ENCODE measurements at places on chromosomes 5 and 9.

DNA sequence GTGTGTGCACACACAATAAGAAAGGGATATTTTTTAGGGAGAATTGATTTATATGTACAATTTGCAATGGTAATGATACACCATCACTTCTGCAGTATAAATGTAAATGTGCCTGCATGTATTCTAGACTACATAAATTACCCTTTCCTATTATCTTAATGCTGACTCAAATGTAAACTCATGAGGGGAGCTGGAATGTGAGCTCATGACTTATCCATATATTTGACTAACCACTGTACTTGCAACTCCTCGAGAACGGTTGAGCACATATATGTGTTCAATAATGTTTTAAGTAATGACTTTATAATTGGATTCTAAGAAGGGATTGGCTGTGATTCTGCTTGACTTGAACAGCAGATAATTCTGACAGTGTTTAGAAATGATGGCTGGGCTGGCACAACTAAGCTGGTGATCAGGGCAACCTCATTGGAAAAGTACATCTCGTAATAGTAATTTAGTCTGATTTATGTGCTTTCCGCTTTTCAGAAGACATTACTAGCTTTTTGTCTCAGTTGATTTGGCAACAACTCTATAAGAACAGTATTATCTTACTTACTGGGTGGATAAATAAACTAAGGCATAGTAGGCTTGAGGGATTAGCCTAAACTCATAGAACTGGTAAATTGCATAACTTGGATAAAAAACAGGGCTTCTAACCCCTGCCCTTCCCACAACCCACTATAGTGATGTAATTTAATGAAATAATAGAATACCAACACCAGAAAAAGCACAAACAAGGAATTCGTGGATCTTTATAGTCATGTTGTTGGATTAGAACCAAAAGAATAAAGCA lies 130.2 kb upstream of the SPEF2 start:
- no peak for DNase-seq

- DNase-seq: no peak
These were observed 114.8 kb downstream of the FGF18 start for GRCh38 chr5:171534043-171534895.

GRCh38 chr9:128043467-128043868 lies 23.7 kb downstream of the NAIF1 start:
- DNase-seq: no peak

DNA sequence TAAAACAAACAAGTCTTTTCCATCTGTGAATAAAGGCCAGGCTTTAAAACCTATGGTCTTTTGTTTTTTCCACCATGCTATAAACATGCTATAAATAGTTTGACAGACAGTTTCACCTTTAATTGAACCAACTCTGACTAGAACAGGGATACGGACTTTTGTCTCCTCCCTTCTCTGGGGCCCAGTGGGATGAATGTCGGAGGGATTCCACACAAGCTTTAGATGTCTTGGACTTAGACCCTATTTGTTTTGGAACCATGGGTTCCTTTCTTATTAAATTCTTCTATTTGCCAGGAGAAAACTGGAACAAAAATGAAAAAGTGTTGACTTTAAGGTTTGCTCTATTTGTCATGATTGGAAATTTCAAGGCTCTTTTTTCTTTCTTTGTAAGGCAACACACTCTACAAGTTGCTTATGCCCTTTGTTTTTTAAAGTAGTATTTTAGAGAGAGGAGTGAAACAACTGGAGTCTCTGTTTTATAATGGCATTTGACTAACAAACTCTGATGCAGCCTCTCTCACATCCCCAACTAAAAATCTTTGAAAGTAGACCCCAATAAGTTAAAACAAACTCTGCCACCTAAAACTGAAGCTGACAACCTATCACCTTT lies 145.3 kb downstream of the MLLT3 start:
- no peak for DNase-seq

DNA sequence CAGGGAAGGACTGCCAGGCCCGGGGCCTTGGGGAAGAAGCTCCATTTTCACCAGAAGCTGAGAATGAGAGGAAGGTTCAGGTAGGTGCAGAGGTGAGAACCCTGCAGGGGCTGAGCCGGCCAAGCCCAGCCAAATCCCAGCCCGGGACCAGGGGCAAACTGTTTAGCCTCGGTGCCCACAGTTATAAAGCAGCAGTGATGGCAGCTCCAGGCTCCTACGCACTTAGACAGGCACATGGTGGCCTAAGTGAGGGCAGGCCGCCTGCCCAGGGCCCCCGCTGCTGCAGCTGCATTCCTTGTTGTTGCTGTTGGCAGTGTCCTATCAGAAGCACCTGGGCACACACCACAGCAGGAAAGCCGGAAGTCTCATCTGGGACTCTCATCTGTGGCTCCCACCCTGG lies 159.9 kb upstream of the FOXD4L5 start:
- no peak for DNase-seq

DNA sequence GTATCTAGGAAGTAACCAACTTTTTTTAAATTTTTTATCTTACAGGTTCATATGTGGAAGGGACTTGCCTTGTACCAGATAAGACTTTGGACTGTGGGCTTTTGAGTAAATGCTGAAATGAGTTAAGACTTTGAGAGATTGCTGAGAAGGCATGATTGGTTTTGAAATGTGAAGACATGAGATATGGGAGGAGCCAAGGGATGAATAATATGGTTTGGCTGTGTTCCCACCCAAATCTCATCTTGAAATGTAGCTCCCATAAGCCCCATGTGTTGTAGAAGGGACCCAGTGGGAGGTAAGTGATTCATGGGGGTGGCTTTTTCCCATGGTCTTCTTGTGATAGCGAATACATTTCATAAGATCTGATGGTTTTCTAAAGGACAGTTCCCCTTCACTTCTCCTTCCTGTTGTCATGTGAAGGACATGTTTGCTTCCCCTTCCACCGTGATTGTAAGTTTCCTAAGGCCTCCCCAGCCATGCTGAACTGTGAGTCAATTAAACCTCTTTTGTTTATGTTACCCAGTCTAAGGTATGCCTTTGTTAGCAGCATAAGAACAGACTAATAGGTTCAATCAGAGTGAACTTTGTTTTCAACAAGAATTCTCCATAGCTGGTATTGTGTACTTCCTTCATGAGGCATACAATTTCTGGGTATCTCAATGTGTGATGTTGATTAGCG lies 535.6 kb upstream of the MEF2C start:
- no peak for DNase-seq

GRCh38 chr5:151721812-151722391 lies 35.2 kb upstream of the SPARC start:
- no peak for DNase-seq

- DNase-seq: no peak
These were observed 258.5 kb upstream of the ADRA1B start for GRCh38 chr5:159657771-159658170.

DNA sequence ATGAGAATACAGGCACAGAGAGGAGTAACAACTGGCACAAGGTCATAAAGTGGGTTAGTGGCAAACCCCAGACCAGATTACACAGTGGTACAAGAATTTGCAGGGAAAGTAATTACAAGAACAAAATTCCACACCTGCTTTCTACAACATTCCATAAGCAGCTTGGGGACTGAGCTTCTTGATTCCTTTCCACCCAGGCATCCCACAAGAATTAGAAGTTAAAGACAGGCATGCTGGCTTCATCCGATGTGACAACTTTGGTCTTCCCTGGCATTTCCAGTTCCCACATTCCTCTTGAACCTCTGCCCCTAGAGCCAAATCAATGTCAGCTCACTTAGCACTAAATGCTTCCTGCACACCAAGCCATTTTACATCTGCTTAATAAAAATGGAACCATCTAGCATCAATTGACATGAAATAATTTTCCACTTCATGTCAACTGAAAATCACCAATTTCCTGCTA lies 435.8 kb upstream of the PAPPA start:
- DNase-seq: no peak
